ENCODE measurements at places on chromosomes 11 and 22. TPM values are rescaled to one million over a fixed set of nuclear protein-coding genes. Genes with fewer than 3 reads are reported as not detected.

The SESN3 gene
- 27.7 TPM for total RNA-seq

The TMA7B gene
- not detected for total RNA-seq

The SYT7 gene
- 12.1 TPM for total RNA-seq

The SLC22A12 gene
- not detected for total RNA-seq

The ALDH3B1 gene
- total RNA-seq: 0.45 TPM

The OR8G1 gene
- total RNA-seq: not detected
